Lung (tissue), 17 donors: ENCODE measurements at places on chromosomes 16 and 17. TPM values are rescaled to one million over a fixed set of nuclear protein-coding genes. Genes with fewer than 3 reads are reported as not detected.

Gene CLEC3A
- not detected for total RNA-seq

Gene ACSM2A
- not detected for total RNA-seq

Gene MYLK3
- total RNA-seq = 4.6 TPM

Gene ZNF594
- 7.9 TPM for total RNA-seq

Gene BCL6B
- 15.6 TPM for total RNA-seq

Gene POLR3K
- 4.8 TPM for total RNA-seq

Gene SLFN14
- 2.3 TPM for total RNA-seq

Gene GPR142
- not detected for total RNA-seq

Gene LDHD
- 17.0 TPM for total RNA-seq

Gene FAM171A2
- 8.0 TPM for total RNA-seq

Gene TBKBP1
- 12.1 TPM for total RNA-seq

Gene CLEC18B
- 1.9 TPM for total RNA-seq

Gene DPEP3
- 0.40 TPM for total RNA-seq

Gene PRAC1
- not detected for total RNA-seq

Gene BIRC5
- 11.2 TPM for total RNA-seq

Gene RHBDF2
- 56.5 TPM for total RNA-seq

Gene SETD6
- total RNA-seq = 16.5 TPM

Gene HBA1
- total RNA-seq = 2,695 TPM

Gene SLC12A3
- not detected for total RNA-seq

Gene GDPD1
- 2.8 TPM for total RNA-seq

Gene KLHL10
- 0.09 TPM for total RNA-seq

Gene THAP11
- 27.8 TPM for total RNA-seq

Gene KCNJ18
- total RNA-seq = not detected

Gene STH
- total RNA-seq = not detected

Gene FCSK
- 24.1 TPM for total RNA-seq

Gene LYZL6
- total RNA-seq = not detected

Gene FKBP10
- total RNA-seq = 53.2 TPM

Gene TBC1D3I
- total RNA-seq = not detected

Gene MYH2
- not detected for total RNA-seq

Gene SYNRG
- 67.4 TPM for total RNA-seq

Gene HDAC5
- total RNA-seq = 33.8 TPM
